ENCODE measurements at places on chromosomes 1 and 21.

DNA sequence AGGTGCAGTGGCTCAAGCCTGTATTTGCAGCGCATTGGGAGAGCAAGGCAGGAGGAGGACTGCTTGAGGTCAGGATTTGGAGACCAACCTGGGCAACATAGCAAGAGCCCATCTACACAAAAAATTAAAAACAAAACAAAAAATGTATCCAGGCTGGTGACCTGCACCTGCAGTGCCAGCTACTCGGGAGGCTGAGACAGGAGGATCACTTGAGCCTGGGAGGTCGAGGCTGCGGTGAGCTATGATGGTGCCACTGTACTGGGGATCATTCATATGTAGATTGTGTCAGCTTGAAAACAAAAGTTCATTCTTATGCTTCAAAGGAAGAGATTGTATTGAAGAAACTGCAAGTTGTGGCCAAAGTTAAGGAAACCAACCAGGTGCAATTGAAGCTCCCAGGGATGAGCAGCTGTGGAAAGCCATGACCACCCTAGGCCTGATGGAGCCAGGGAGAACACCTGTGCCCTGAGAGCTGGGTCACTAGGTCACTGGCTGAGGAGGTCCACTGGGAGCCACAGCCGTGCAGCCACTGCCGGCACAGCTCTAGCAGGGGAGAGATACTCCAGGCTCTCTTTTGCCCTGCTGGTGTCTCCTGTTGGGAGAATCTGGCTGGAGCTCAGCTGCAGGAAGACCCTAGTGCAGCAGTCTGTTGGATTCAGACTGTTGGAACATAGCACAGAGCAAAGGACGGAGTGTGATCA is 13.3 kb upstream of the BRWD1 start:
- DNase-seq: no peak

GRCh38 chr1:19274636-19275035 is 13.9 kb downstream of the AKR7A3 start:
- DNase-seq: no peak

GRCh38 chr1:11581445-11581991 is 72.7 kb downstream of the FBXO2 start:
- DNase-seq: no peak

- peak; percentile 81 for DNase-seq
Observed at GRCh38 chr1:240611619-240612480, at the start of gene GREM2. Gene GREM2 (minus strand): TSS chr1:240612155. CDS start chr1:240493475, 118,680 bp downstream.

GRCh38 chr1:236142253-236143103 is at the start of gene GPR137B:
Gene GPR137B (plus strand): TSS chr1:236142539. CDS start chr1:236142623, 84 bp downstream.
- DNase-seq: peak; percentile 50

- no peak for DNase-seq
Observed at GRCh38 chr1:115877511-115877910, 36.6 kb upstream of the NHLH2 start.

DNA sequence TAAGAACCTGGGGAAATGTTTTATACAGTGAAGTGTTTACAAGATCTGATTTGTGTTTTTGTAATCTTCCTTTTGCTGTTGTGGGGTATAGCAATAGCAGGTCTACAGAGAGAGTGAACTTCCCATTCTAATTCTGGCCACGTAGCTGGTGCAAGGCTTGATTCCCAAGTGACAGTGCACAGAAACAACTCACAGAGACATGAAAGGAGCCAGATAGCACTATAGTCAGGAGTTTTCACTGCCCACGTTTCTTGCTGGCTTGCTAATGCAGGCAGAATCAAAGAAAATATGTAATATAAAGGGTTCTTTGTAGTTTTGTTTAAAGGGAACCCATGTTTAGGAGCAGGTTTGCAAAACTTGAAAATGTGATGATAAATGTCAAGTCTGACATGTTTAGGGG is 170.9 kb upstream of the IVNS1ABP start:
- no peak for DNase-seq

DNA sequence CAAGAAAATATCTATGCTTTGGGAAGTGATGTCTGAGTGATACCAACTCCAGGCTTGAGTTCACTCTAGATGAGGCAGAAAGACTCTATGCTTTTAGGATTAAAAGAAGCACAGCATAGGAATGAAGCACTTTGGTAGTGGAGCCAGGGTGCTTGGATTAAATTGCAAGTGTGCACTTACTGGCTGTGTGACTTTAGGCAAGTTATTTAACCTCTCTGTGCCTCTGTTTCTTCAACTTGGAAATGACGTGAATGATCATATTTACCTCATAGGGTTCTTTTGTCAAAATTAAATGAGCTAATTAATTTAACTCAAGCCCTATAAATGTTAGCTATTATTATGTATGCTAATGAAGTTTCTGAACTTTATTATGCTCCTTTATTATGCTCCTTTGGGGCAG is 446.1 kb downstream of the TTLL7 start:
- DNase-seq: no peak
